ENCODE measurements at places on chromosomes 1 and 21. TPM values are rescaled to one million over a fixed set of nuclear protein-coding genes. Genes with fewer than 3 reads are reported as not detected.

Gene CFHR4
- total RNA-seq: not detected

Gene DSCAM
- total RNA-seq: 4.7 TPM

Gene KCNJ9
- total RNA-seq: not detected

Gene LGR6
- not detected for total RNA-seq

Measured in mammary epithelial cell (primary cell).